H54 (cell line): ENCODE measurements at places on chromosomes 12 and 14.
A peak's percentile ranks its signal among the peaks of the same experiment; 100 is the strongest.

- DNase-seq: no peak
These were observed 94.3 kb downstream of the TNFAIP2 start for GRCh38 chr14:103217538-103217937.

DNA sequence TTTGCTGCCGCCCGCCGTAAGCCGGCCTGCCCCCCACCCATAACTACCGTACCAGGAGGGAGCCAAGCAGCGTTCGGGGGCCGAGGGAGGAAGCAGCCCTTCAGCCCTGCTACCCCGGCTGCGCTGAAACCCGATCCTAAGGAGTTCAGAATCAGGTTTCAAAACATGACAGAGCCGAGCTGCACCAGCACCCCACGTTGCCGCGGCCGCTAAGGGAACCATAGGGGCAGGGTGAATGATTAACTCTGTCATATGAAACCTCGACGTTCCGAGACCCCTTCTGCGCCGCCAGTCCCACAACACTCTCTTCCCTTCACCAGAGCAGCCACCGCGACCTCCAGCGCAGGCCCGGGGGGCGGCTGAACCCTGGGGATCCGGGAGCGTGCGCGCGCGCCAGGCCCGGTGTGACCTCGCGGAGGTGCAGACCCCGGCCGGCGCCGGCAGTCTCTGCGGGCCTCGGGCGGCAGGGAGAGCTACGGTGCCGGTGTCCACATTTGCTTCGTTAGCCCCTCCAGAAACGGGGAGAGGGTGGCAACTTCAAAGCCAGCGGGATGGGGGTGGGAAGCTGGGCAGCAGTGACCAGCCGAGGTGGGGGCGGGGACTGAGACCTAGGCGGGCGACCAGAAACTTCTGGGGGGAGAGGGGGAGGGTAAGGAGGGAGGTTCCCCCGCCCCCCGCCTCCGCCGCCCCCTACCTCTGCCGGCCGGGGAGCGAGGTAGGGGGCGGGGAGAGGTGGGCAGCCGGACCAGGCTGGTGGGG, 1.6 kb downstream of the SIX4 start:
- DNase-seq: peak; percentile 17

DNA sequence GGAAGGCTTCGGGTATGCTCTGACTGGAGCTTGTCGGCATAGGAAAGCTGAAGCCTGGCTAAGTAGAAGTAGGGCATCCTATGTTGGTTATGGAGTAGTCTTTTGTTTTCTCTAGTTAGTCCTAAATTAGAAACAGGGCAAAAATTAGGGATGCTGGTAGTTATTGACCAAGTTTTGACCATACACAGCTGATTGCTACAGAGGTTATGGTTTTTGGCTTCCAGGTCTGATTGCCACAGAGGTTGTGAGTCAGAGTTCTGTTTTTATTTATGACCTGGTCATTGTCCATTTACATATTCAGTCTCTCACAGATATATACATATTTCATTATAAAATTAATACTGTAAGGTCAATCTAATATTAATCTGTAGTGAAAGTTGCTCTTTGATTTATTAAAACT, 219.2 kb downstream of the FSCB start:
- no peak for DNase-seq

- no peak for DNase-seq
These were observed 734 bp downstream of the FIGNL2 start for GRCh38 chr12:51847643-51848325.

- no peak for DNase-seq
These were observed 238.7 kb upstream of the SEL1L start for GRCh38 chr14:81772381-81772780.

DNA sequence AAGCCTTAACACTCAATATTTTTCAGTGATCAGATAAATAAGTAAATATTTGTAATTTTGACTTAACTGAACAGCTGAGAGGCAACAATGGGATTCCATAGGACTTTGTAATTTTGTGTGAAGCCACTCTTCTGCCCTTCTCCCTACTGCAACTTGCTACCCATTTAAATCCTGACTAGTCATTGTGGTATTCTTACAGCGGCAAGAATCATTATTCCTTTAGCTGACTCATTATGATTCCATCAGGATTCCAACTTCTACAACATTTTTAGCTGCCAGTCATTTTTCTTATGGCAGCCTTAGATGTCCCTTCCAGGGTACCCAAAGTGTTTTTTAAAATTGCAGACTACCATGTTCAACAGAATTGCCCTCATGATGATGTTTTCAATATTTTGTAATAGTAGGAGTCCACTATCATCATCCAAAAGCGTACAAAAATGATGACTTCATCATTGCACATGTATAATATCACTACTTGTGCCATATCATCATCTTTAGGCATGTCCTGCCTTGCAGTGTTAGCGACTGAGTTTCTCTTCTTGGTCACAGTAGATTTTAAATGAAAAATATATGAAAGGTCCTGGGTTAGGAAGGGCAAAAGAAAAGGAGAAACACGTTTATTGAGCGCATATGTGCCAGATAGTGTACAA, 5.1 kb upstream of the MAGOHB start:
- DNase-seq: peak; percentile 30

- DNase-seq: no peak
These were observed 80.6 kb downstream of the BTG1 start for GRCh38 chr12:92065018-92065499.

GRCh38 chr14:104254735-104255400, 116.5 kb downstream of the KIF26A start:
- no peak for DNase-seq

DNA sequence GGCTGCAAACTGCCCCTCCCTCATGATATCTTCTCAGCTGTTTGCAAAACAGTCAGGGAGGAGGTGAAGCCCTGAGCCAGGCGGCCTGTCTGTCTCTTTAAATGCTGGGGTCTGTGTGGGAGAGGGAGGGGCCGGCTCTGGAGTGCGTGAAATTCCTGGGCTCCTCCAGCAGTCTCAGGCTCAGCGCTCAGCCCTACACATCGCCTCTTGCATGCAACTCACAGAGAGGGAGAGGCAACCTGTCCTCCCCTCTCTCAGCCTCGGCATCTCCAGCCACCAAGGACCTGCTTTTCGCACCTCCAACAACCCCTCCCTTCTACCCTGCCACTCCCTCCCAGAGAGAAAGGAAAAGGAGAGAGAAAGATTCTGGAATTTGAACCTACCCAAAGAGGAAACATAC, at the start of gene NRXN3:
Gene NRXN3 (plus strand): TSS at position 171 of the 400 bp plus-strand sequence. CDS start 72,721 bp downstream, outside the sequence.
- DNase-seq: no peak

DNA sequence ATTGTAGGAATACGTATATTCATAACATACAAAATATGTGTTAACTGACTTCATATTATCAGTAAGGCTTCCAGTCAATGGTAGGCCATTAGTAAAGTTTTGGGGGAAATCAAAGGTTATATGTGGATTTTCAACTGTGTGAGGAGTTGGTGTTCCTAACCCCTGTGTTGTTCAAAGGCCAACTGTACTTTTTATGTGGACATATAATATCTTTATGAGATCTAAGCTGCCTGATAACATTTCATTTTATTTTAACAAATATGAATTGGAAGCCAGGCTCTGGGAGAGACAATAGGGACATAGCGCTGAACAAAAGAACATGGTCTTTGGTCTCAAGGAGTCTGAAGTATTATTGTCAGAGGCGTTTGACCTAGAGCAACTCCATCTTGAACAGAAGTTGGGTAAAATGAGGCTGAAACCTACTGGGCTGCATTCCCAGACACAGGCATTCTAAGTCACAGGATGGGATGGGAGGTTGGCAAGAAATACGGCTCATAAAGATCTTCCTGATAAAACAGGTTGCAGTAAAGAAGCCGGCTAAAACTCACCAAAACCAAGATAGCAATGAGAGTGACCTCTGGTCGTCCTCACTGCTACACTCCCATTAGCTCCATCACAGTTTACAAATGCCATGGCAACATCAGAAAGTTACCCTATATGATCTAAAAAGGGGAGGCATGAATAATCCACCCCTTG, 147.2 kb downstream of the KSR2 start:
- no peak for DNase-seq

GRCh38 chr14:21191809-21192446, 36.1 kb upstream of the OR5AU1 start:
- DNase-seq: peak; percentile 58
